Dorsolateral prefrontal cortex (tissue), 122 donors: ENCODE measurements at places on chromosomes 4 and X.

GRCh38 chr4:5945936-5946335, 53.0 kb upstream of the CRMP1 start:
- DNase-seq = no peak

GRCh38 chrX:71606536-71607216, 11.6 kb downstream of the CXCR3 start:
- DNase-seq = no peak

DNA sequence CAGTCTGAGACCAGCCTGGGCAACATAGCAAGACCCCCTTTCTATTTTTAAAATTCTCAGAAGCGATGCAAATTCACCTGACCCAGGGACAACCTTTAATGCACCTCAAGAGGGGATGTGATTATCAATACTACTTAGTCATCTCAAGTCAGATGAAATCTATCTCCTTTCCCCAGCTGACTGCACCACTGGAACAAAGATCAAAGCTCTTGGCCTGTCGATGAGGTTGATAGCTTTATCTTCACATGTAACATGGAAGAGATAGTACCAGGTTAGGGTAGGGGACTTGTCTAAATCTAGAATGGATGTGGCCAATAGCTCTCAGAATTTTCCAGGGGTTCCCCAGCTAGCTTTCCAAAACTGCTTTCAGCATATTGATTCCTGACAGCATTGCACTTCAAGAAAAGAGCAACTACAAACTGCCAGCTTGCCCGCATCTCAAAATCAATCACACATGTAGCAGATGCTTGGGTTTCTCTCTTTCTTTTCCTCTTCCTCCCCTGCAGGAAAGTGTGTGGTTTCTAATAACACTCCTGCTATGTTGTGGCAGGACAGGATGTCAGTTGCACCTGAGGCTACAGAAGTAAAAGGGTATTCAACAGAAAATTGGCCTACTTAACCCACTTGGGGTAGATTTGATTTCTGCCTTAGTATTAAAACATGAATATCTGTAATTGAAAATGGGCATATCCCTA, 12.2 kb upstream of the TMEM164 start:
- DNase-seq = no peak

- no peak for DNase-seq
Observed at GRCh38 chr4:183878251-183878970, 26.7 kb upstream of the STOX2 start.

DNA sequence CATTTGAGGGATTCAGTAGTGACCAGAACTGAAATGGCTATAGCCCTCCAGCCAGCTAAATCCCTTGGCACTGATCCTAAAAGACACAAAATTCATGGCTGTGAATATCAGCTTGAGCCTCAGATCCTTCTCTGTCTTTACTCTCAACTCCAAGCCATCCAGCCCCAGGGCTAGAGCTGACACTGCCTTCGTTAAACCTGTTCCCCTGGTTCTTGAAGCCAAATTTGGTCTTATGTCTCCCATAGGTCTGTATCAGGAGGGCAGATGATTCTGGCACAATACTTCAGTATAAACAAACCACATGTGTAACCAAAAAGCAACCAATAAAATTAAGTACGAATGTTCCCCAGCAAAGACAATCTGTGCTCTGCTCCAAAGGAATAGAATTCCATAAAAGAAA, 78.0 kb downstream of the ANOS1 start:
- DNase-seq = no peak

DNA sequence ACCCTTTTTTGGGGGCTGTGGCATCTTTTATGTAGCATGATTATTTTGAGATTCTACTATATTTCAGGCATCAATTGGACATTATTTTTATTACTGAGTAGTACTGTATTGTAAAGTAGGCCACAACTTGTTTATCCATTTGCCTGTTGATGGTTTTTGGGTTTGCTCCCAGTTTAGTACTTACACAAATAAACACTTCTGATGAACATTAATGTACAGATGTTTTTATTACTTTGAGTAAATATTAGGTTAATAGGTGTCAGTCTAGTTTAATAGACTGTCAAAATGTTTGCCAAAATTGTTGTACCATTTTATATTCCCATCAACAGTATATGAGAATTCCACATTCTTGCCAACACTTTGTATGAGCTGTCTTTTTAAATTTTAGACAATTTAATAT, 214.9 kb upstream of the MAD2L1 start:
- DNase-seq = no peak

- DNase-seq = no peak
Observed at GRCh38 chr4:147094238-147094637, 148.6 kb upstream of the TTC29 start.

- no peak for DNase-seq
Observed at GRCh38 chr4:21198683-21199082, 498.4 kb downstream of the PACRGL start.

DNA sequence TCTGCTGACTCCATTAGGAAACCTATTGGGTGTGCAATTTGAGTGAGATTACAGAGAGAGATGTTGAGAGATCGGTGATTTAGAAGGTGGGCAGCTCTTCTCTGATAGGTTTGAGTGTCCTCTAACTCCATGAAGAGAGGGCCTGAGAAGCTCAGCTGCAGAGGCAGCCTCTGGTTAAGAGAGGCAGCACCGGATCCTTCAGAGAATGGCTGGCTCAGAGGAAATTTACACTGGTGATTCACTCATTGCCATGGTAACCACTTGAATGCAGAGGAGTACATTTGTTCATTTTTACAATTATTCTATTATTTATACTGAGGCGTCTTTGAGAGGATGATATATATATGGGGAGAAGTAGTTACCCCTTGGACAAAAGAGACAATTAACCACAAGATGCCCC, 171.7 kb downstream of the PDGFRA start:
- no peak for DNase-seq

GRCh38 chr4:104032896-104033295, 313.1 kb upstream of the TACR3 start:
- DNase-seq = no peak
